SIG-M5 (cell line): ENCODE measurements at places on chromosomes 13 and 19.

- DNase-seq, result no peak
These were observed 9.6 kb downstream of the PLEKHG2 start for GRCh38 chr19:39422020-39422419.

- DNase-seq, result no peak
These were observed 9.9 kb upstream of the RCBTB2 start for GRCh38 chr13:48542581-48543341.

- DNase-seq, result no peak
These were observed 191.4 kb downstream of the COL4A1 start for GRCh38 chr13:110115591-110115990.

GRCh38 chr19:14408491-14409145, 10.5 kb downstream of the DDX39A start:
- no peak for DNase-seq

- no peak for DNase-seq
These were observed 46.1 kb downstream of the ZDHHC20 start for GRCh38 chr13:21413013-21413412.

GRCh38 chr13:68046903-68047302, 816.8 kb upstream of the PCDH9 start:
- no peak for DNase-seq

DNA sequence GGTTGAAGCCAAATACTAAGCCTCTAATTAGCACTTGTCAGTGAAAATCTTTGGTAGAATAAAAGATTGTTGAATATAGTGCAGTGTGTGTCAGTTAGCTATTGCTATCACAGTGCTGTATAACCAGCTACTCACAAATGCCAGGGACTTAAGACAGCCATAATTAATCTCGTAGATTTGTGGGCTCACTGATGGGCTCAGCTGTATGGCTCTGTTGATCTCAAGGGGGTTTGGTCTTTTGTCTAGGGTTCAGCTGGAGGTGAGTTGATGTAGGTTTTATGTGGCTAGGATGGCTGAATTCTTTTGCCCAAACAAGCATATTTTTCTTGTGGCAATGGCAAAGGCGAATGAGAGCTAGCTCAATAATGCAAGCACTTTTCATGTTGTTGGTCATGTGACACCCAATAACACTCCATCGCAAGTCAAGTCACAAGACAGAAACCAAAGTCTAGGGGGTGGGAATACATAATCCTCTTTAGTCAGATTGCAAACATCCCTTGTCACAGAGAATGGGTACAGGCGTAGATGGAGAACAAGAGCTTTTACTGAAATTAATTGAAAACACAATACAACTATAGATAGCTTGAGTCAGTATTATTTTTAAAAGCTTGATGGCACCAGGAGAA, 121.7 kb upstream of the EDNRB start:
- DNase-seq, result no peak

DNA sequence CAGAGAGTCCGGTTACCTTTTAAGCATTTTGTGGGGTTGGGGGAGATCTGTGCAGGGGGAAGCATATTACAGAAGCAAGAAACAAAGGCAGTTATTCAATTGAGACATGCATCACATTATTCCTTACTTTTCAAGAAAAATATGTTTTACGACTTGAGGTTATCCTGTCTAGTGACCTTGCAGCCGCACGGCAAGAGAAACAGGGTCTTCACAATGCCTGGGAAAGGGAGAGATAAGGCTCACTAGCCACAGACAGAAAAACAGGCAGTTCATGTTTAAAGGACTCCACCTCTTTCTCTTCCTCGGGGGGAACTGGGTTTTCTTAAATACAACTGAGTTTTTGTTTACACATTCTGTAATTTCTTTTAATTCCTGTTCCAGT, 536 bp upstream of the NCR1 start:
- DNase-seq, result no peak

- DNase-seq, result no peak
These were observed 597.7 kb downstream of the GPC6 start for GRCh38 chr13:93824286-93824685.

DNA sequence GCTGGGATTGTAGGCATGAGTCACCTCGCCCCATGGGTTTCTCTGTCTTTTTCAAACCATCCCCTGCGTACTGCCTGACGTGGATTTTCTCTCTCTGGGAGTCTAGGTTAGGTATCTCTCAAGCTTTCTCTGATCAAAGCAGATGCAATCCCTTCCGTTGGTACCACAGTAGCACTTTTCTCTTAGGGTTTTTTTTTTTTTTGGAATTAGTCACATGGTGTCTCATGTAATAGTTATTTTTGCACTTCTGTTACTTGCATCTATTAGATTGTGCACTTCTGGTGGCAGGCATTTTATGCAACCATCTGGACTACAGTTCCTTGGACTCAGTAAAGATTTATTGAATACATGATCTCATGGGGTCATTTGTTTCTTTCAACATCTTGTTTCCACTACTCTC, 72.1 kb downstream of the GPC6 start:
- DNase-seq, result no peak

DNA sequence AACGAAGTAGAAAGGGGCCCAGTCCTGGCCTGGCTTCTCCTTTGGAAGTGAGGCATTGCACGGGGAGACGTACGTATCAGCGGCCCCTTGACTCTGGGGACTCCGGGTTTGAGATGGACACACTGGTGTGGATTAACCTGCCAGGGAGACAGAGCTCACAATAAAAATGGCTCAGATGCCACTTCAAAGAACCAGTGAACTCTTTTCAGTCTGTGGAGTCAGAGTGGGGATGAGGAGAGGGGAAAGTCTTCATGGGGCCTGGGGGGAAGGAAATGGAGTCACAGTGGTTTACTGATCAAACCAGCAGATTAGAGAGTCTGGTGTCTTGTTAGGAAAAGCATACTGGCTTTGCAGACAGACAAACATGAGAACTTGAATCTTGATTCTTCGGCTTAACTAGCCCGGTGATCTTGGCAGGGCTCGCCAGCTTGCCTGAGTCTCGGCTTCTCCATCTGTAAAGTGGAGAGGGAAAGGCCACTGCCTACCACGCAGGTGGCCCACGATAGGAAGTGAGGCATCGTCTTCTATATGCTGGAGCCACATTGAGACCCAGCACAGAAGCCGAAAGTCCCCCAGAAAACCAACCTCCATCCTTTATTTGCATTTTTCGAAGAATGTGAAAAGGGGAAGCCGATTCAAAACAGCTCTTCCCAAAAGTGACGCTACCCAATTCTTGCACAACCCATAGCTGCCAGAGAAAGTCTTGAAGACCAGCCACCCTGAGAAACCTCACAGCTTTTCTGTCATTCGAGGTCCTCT, at the start of gene FFAR1:
TSS of gene FFAR1 (plus strand) at position 732 of the 759 bp plus-strand sequence. CDS start 3,650 bp downstream, outside the sequence.
- peak; percentile 47 for DNase-seq

GRCh38 chr13:20195801-20196200, 3.1 kb upstream of the GJB2 start:
- no peak for DNase-seq

- no peak for DNase-seq
These were observed 41.4 kb downstream of the COL4A2 start for GRCh38 chr13:110348309-110349105.

DNA sequence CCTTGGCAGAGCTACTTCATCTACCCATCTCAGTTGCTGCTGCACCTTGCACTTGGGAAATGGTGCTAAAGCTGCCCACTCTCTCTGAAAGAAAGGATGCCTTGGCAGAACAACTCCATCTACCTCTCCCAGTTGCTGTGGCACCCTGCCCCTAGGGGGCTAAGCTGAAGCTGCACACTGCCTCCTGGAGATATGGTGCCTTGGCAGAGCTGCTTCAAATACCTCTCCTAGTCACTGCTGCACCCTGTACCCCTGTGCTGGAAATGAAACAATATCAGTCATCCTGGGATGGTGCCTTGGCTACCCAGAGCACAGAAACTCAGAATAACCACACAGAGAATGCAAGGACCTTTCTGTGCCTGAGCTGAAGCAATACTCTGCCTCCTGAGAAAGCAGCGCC, 615.8 kb downstream of the DIAPH3 start:
- DNase-seq, result no peak

DNA sequence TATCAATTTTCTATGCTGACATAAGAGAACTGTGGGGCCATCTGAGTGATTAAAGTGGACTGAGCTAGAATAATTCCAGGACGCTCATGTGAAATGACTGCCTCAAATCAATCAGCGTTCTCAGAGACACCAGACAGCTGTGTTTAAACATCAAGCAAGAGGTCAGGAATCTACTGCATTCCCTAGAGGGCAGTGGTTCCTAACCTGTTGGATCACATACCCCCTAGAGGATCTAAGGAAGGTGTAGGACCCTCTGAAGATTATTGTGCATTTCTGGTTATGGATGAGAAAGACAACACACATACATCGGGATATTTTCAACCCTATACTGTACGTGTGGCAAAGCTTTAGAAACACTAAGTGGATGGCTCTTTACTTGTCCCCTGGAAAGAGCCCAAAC, 51.8 kb upstream of the FREM2 start:
- no peak for DNase-seq

DNA sequence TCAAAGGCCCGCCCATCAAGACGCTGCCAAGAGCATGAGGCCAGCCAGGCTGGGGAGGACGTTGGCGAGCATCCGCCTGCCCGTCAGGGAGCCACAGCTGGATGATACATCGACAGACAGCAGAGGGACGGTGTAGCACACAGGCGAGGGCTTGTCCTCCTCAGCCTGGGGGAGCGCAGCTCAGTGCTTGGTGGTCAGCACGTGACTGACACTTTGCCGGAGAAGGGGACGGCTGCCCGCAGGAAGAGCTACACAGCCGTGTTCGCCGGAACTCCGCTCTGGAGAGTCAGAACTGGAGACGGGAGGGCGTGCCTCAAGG, 34.1 kb downstream of the CSNK1G2 start:
- DNase-seq, result no peak

GRCh38 chr13:41809962-41810361, 150.9 kb downstream of the VWA8 start:
- DNase-seq, result no peak

GRCh38 chr13:110458594-110459365, 102.7 kb downstream of the RAB20 start:
- DNase-seq, result no peak

- no peak for DNase-seq
These were observed 68.1 kb upstream of the HTR2A start for GRCh38 chr13:46964789-46965527.

GRCh38 chr13:112617754-112618375, 29.9 kb upstream of the TUBGCP3 start:
- DNase-seq, result no peak

DNA sequence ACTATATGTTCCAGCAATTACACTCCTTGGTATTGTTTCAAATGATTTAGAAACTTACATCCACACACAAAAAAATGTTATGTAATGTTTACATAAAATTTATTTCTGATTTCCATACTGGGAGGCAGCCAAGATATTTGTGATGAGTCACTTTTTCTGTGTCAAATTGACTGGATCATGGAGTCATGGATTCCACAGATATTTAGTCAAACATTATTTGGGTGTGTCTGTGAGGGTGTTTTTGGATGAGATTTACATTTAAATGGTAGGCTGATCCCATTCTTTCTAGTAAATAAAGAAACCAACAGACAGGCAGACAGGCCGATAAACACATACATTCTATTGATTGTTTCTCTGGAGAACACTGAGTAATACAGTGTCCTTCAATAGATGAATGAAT, 562.8 kb downstream of the SLITRK6 start:
- DNase-seq, result no peak

DNA sequence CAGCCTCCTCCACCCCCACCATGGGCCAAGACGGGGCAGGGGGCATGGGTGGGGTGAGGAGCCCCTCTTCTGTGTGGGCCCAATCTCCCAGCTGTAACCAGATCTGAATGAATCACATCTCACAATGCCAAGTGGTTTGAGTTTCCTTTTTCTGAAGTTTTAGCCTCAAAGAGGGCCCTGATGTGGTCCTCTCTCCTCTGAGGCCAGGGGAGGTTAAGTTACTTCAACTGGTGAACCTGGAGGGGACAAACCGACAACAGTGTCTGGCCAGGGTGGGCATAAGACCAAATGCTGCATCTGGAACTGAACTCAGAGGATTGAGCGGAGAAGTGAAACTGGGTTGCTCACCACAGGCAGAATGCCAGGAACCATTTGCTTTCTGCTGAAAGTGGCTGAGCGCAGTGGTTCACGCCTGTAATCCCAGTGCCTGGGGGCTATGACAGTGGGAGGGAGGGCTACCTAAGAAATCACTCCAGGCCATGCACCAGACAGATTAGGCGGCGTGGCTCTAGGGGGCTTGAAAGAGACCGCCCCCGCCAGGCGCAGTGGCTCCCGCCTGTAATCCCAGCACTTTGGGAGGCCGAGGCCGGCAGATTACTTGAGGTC, 15.4 kb upstream of the IRGC start:
- DNase-seq, result peak; percentile 39

DNA sequence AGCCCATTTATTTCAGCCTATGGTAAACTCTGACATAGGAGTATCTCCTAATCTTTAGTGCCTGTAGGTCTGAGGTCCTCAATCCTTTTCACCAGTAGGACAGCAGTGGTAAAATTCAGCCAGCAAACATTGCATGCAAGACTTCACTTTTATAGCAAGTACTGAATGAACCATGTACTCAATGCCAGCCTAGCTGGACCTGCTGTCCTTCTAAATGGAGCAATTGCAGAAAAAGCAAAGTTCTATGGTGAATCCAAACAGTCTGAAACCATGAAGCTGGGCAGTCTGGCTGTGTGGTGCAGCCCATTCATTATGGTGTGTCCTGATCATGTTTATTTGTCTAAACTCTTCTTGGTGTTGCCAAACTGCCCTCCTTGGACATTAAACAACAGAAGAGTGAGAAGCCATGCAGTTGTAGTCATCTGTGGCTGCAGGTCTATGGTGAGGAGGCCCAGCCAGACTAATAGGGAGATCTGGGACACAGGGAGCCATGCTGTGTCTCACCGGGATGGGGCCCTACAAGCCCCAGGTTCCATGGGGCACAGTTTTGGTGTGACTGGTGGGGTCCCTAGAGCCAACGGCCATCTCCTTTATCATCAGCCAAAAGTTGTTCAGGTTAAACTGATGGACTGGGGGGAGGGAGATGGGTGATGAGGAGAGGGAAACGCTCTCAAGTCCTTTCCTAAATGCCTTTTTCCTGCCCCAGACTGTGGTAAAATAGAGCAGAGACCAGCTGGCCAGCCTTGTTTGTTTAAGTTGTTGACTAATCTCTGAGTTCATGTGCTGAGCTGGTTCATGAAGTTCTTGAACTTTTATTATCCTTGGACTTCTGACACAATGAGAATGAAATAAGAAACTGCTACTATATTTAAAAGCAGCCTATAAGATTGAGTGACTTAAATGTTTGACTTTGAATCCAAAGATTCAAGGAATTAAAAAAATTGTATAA, 20.6 kb upstream of the TNFSF11 start:
- DNase-seq, result no peak

DNA sequence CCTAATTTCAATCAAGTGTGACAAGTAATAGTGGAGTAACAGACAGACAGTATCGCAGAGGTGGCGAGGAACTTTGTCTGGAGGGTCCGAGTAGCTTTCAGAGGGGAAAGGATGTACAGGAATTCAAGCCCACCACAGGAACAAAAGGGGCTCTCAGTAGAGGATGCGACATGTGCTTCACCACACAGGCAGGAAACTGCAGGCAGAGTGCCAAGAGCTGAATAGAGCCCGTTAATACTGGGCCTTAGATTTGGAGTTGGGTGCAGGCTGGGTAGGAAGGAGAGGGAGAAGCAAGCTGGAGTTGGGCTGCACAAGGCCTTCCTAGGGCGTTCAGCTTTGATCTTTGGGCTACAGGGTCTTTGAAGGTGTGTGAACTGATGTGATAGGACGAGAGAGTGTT, 1.2 kb downstream of the CCDC70 start:
- DNase-seq, result no peak

GRCh38 chr19:46497773-46498172, 2.1 kb upstream of the PNMA8B start:
- no peak for DNase-seq

GRCh38 chr19:8511573-8512101, 2.3 kb downstream of the ZNF414 start:
- DNase-seq, result no peak
